ENCODE measurements at places on chromosomes 5 and 9.
A peak's percentile ranks its signal among the peaks of the same experiment; 100 is the strongest.

DNA sequence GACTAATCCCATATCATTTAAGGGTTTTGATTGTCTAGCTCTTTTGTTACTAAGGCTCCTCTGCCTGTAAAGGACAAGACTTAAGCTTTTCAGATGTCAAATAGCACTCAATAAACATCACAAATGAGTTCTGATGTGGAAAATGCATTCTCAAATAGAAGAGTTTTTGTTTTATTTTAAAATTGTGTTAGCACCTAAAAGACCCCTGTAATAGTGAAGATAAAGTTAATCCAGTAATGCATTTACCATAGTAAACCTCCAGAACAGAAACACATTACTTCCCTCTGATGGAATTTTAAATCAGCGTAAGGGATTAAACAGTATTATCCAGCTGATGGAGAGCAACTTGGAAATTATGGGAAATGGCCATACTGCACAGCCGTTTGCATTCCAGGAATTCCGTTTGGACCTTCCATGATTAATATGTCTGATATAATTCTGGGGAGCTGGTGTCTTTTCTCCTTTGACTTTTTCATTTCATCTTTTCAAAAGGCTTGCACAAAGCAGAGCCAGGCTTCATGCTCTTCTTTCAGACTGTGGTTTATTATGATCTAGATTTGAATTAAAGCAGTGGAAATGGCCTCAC, 105.6 kb downstream of the PPP2R2B start:
- no peak for DNase-seq

GRCh38 chr5:67189931-67190330, 6.7 kb downstream of the CD180 start:
- no peak for DNase-seq

DNA sequence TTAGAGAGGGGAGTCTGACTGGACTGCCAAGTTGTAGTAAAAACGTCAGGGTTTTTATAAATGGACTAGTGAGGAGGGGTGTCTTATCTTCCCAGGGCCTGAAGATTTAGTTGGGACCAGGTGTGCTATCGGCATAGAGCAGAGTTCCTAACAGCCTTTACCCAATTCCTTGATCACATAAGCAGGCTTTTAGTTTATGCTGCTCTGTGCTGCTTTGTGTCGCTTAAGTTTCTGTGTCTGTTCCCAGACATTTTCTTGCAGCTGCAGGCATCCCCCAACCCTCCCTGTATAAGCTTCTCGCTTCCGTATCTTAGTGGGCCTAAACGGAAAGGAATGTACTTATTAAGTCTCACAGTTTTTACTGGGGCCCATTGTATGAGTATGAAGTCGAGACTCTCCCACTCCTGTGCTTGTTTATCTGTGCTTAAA, 2.6 kb upstream of the SMC5 start:
- no peak for DNase-seq

DNA sequence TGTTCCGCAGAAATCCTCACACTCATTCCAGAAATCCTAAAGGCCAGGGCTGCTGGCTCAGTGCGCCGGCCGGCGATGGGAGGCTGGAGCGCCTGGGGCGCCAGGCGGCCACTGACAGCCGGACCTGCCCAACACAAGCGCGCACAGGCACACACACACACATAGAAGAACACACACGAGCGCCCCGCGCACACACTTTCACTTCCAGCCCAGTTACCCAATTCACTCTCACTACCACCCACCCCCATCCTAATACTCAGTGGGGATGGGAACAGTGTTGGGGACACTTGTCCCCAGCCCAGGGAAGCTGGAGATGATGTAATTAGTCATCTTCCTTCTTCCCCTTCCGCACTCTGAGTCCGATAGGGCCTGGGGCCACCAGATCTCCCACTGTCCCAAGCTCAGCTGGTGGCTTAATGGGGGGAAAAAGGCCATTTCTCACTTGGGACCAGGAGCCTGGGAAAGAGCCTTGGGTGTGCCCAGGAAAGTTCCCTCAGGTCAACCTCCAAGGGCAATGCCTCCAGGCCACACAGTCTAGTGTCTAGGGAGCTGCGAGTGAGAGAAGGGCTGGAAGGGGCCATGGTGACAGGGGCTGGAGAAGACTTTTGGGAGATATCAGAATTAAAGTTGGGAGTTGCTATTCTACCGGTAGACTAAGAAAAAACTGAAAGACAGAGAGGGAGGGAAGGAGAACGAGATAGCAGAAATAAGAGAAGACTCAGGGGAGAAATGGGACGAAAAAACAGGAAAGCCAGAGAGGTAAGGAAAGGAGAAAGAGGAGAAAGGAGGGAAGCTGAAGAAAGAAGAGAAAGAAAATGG, 1.7 kb downstream of the EBF1 start:
- peak; percentile 67 for DNase-seq

DNA sequence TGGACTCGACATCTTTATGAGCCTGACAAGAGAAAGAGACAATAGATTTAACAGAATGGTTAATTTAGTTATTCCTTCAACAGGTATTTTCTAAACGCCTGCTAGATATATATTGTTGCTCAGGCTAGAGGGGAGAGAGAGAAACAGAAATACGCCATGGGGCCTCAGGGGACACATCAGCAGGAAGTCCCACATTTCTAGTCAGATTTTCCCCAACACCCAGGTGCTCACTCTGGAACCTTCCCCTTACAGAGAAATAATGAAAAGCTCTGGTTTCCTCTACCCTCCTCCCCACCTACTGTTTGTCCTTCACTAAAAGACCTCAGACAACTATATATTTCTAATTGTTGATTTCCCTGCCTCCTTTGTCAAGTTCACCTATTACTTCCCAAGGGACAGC, 130.3 kb upstream of the TBC1D2 start:
- no peak for DNase-seq

GRCh38 chr5:170330568-170331054, 33.0 kb upstream of the LCP2 start:
- DNase-seq = no peak

DNA sequence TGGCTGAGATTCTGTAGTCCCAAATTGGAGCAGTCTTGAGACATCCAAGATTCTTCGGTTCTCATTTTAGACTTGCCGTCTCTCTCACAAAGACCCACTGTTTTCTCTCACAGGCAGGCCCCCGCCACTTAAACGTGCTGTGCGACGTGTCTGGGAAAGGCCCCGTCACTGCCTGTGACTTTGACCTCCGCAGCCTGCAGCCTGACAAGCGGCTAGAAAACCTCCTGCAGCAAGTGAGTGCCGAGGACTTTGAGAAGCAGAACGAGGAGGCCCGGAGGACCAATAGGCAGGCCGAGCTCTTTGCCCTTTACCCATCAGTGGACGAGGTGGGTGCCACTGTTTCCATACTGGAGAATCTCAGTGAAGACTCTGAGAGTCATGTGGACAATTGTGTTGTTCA, 97.2 kb downstream of the DOCK8 start:
- no peak for DNase-seq

GRCh38 chr5:14436801-14437542, 144.6 kb upstream of the OTULINL start:
- no peak for DNase-seq

GRCh38 chr9:91483189-91483691, 59.6 kb upstream of the NFIL3 start:
- DNase-seq = no peak

DNA sequence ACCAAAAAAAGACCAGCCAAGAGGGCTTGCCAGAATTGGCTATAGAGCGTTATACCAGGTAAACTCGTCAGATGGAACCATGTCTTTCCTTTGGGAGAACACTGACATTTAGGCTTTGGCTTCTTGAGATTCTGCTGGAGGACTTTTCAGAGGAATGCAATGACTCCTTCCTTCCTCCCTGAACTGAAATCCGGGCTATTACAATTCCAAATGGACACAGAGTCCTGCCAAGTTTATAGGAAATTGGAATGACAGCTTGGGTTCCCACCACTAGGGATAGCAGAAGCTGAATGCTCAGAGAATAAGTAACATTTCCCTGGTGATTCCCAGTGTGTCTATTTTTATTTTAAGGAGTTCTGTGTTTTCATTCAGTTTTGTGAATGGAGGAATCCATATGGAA, 143.0 kb downstream of the FGF1 start:
- no peak for DNase-seq

Measured in CD14-positive monocyte (primary cell).